ENCODE measurements at places on chromosomes 5 and 9.

DNA sequence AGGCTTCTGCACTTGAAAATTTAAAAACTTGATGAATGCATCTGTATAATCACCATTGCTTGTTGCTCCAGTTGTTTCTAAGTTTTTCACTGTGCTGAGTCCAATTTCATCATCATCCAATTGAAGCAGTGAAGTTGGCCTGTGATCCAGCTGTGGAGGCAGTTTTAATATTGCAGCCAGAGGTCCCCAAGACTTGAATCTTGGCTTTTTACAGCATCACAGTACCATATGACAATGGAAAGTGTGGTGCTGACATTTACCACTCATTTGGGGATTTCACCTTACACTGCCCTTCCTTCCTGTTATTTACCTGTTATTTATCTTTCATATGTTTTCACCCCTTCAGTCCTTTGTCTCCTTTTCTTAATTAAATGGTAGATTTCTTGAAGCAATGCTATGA is 76.2 kb upstream of the SPIN1 start:
- DNase-seq = no peak

GRCh38 chr5:73531356-73531755 is 33.1 kb downstream of the BTF3 start:
- no peak for DNase-seq

DNA sequence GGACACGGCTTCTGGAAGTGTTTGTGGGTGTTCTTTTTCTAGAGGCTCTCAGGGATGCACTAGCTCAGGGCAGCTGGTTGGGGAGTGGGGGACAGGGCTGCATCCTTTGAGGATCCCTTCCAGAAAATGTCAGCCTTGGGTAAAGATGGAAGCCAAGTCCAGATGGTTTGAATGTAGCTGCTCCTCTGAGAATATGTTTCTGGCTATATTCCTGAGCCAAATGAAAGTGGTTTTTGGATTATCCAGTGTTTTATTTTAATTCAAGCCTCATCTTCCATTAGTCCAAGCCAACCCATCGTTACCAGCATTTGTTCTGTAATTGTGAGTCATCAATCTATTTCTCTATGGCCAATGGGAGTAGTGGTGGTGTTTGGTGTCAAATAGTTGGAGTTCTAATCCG is 70.4 kb downstream of the SPRY4 start:
- no peak for DNase-seq

DNA sequence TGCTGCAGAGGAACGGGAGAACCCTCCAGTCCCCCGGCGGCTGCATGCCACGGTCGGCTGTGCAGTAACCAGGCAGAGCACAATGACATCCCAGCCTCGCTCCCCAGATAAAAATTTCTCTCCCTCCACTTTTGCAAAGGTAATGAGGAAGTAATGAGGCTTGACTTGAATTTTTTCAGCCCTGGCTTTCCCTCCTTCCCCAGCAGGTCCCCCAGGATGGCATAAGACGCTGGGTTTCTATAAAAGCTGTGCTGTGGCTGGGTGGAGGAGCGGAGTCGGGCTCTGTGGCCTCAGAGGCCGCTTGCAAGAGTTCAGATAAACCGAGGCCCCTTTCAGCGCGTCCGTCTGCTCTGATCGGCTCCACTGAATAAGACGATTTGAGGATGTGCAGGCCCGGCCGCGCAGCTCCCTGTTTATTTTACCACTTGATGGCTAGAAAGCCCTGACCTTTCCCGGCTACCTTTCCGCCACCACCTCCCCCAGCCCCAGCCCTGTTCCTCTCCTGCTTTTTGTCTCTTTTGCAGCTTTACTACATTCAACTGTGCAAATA is 351.9 kb upstream of the IRX2 start:
- DNase-seq = no peak

- DNase-seq = no peak
Measured at GRCh38 chr5:116754556-116754955, 179.9 kb upstream of the SEMA6A start.

GRCh38 chr5:143741421-143741820 is 70.5 kb upstream of the HMHB1 start:
- no peak for DNase-seq

DNA sequence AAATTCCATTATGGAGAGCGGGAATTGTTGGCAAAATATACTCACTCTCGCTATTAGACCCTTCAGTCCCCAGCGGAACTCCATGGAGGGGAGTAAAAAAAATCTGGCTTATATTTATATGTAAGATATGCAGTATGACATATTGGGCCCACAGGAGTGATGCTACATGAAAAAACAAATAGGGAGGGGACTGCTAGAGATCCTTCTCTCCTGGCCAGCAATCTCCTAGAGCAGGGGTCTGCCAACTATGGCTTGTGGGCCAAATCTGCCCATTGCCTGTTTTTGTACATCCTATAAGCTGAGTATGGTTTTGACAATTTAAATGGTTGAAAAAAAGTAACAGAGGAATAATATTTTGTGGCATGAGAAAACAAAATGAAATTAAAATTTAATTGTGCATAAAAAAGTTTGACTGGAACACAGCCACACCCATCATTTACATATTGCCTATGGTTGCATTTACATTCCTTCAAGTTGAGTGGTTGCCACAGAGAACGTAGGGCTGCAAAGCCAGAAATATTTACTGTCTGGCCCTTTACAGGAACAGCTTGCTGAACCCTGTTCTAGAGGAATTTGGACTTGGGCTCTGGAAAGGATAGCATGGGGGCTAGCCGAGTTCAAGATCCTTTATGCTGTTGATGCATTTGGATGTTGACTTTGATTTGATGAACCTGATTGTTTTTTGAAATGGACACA is 197.3 kb upstream of the CLINT1 start:
- no peak for DNase-seq

DNA sequence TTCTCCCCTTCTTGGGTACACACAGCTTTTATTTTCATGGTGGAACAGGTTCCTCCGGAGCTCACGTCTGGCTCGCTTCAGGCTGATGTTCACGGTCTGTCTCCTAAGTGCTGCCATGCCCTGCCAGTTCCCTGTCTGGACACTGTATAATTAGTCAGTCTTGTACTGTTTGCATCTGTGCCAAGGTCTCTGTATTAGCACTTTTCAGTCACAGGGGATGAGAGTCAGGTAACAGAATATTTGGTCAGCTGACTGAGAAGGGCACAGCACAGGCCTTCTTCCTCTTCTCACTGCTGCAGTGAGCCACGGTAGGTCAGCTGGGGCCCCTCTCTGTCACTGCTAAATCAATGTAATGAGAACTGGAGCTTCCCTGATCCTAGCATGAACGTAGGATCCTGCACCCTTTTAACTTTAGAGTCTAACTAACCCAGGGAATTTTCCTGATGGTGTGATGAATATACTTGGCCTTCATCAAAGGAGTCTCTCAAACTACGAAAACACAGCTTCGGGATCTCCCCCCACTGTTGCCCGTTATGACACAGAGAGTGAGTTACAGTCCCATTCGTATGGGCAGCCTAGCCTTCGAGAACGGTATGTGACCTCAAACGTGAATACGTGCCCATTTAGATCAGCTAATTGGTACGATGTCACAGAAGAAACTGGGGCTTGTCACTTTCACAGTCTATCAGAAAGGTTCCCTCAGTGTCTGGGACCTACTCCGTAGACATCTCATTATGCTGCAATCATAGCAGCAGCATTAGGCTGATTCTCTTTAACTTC is 354.1 kb upstream of the RFX3 start:
- peak; percentile 27 for DNase-seq

DNA sequence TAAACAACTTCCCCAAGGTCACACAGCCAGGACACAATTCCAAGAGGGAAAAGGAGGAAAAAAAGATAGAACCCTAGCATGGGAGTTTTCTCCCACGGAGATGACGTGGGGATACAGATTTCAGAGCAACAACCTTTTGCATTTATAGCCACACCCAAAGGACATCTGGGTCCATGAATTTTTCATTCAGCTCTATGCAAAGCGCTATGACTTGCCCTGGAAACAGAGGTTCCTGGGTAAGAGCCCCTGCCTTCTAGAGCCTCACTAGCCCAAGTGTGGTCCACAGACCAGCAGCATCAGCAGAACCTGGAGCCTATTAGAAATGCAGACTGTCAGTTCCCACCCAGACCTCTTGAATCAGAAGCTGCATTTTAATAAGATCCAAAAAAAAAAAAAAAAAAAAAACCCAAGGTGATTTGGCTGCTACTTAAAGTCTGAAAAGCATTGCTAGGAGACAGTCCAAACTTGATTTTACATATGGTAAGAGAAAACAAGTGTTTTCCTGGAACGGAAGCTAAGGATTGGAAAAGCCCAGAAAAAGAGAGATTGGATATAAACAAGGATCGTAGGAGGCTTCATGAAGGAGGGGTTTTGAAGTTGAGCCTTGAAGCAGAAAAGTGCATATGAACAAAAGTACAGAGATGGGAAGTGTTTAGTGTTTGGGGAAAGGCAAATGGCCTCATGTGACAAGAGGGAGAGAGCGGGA is 17.6 kb upstream of the ADAM19 start:
- no peak for DNase-seq

GRCh38 chr5:43155394-43156096 is 34.8 kb downstream of the ZNF131 start:
- no peak for DNase-seq

DNA sequence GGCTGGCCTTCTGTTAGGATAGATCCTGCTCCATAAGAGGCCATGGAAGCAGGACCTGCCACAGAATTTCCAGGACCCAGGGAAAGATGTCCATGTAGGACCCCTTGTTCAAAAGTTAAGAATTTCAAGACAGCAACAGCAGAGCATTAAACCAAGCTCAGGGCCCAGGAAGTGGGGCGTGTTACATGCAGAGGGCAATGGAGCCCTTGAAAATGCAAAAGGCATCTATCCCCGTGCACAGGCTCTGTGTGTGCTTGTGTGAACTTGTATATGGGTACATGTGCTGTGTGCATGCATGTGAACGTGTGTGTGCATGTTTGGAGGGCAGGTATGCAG is 14.4 kb upstream of the NKD2 start:
- no peak for DNase-seq

- no peak for DNase-seq
Measured at GRCh38 chr9:130707225-130707976, 13.8 kb downstream of the EXOSC2 start.

GRCh38 chr9:78566948-78567675 is 270.2 kb downstream of the PSAT1 start:
- DNase-seq = no peak
